ENCODE measurements at places on chromosomes 1 and 21. TPM values are rescaled to one million over a fixed set of nuclear protein-coding genes. Genes with fewer than 3 reads are reported as not detected.

CNST gene
- total RNA-seq = 36.6 TPM

LRIG2 gene
- total RNA-seq = 23.7 TPM

IL10 gene
- total RNA-seq = 6.2 TPM

LCE2C gene
- total RNA-seq = not detected

EXO1 gene
- 1.2 TPM for total RNA-seq

FAM131C gene
- not detected for total RNA-seq

EPHB2 gene
- total RNA-seq = 7.4 TPM

IGSF5 gene
- total RNA-seq = not detected

LPAR3 gene
- 0.60 TPM for total RNA-seq

GCSAML gene
- 0.09 TPM for total RNA-seq

TNFSF4 gene
- total RNA-seq = 3.7 TPM

VANGL2 gene
- 4.9 TPM for total RNA-seq

CASZ1 gene
- 7.5 TPM for total RNA-seq

ZBTB8OS gene
- 38.2 TPM for total RNA-seq

HES5 gene
- not detected for total RNA-seq

PYGO2 gene
- total RNA-seq = 35.5 TPM
